ENCODE measurements at places on chromosomes 3 and 15.

- DNase-seq, result no peak
Observed at GRCh38 chr15:91040856-91041255, 18.5 kb upstream of the VPS33B start.

- no peak for DNase-seq
Observed at GRCh38 chr3:127105587-127105986, 87.3 kb upstream of the PRR23E start.

GRCh38 chr15:22888120-22888859 is 49.8 kb downstream of the NIPA2 start:
- DNase-seq, result no peak

DNA sequence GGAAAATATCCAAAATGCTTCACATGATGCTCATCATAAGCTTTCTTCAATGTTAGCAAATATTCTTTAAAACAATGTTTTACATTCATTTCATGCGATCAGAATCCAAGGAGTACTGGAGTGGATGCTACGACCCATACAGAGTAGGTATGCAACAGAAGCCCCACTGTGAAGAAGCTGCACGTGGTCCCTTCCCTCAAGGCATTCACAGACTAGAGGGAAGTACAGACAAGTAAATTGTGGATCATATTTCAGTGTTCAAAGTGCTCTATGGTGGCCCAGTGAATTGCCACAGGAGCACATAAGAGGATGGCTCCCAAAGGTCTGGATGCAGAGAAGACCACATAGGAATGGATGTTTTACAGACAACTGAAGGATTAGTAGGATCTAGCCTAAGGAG is 789.9 kb downstream of the IGSF11 start:
- no peak for DNase-seq

GRCh38 chr3:36397841-36398240 is 17.5 kb downstream of the STAC start:
- DNase-seq, result no peak

- DNase-seq, result no peak
Observed at GRCh38 chr3:31559872-31560534, 27.3 kb downstream of the STT3B start.

DNA sequence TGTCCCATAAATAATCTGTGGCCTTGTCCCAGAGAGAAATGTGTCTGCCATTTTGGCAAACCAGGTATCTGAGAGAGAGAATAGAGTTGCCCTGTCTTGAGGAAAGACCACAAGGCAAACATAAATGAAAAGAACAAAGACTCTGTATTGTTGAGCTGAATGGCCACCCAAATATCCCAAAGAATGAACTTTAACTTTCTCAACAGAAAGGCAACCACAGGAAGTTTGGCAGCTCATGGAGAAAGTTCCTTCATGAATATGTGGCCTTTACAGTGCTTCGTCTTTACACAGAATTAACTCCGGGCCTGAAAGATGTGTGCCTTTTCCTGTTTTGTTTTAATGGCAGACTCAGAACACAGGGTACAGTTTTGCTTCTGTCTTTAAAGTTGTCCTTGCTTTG is 41.4 kb upstream of the THBS1 start:
- DNase-seq, result no peak

GRCh38 chr3:138443521-138444503 is 9.4 kb downstream of the ESYT3 start:
- no peak for DNase-seq

Data from NCI-H1105 (cell line).